ENCODE measurements at places on chromosomes 7 and 10.

DNA sequence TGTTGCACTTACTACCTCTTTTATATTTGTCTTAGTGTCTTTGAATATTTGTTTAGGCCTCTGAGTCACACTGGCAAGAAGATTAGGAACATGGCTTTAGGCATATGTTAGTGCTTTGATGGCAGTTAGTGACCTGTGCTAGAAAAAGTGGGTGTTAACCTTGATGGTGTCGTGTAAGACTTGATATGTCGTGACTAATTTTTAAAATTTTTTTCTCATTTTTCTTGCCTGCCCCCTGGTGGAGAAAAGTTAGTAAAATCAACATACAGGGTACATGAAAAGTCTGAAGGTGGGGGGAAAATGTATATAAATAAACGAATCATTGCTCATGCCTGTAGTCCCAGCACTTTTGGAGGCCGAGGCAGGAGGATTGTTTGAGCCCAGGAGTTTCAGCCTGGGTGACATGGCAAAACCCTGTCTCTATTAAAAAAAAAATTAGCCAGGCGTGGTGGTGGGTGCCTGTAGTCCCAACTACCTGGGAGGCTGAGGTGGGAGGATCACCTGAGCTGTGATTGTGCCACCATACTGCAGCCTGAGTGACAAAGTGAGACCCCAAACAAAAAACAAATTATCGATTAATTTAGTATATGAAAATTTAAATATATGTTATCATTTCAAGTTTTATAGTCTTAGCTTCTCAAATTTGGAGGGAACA, 44.6 kb downstream of the TAX1BP1 start:
- H3K36me3 ChIP-seq, result no peaks in the 10 kb centered on the region
- no peaks in the 10 kb centered on the region for H3K4me1 ChIP-seq
- H3K27me3 ChIP-seq, result no peaks in the 10 kb centered on the region

GRCh38 chr7:92268921-92269320, 23.1 kb downstream of the ANKIB1 start:
- H3K36me3 ChIP-seq, result no peaks in the 10 kb centered on the region
- no peak for DNase-seq
- no peak overlapping the region for H3K4me3 ChIP-seq
- H3K27me3 ChIP-seq, result no peaks in the 10 kb centered on the region
- no peak overlapping the region for H3K27ac ChIP-seq

- H3K4me3 ChIP-seq, result no peak overlapping the region
- H3K36me3 ChIP-seq, result no peaks in the 10 kb centered on the region
- no peaks in the 10 kb centered on the region for H3K27me3 ChIP-seq
- no peak for DNase-seq
- no peak overlapping the region for H3K27ac ChIP-seq
These were observed 78.1 kb upstream of the TMEM196 start for GRCh38 chr7:19851504-19851903.

DNA sequence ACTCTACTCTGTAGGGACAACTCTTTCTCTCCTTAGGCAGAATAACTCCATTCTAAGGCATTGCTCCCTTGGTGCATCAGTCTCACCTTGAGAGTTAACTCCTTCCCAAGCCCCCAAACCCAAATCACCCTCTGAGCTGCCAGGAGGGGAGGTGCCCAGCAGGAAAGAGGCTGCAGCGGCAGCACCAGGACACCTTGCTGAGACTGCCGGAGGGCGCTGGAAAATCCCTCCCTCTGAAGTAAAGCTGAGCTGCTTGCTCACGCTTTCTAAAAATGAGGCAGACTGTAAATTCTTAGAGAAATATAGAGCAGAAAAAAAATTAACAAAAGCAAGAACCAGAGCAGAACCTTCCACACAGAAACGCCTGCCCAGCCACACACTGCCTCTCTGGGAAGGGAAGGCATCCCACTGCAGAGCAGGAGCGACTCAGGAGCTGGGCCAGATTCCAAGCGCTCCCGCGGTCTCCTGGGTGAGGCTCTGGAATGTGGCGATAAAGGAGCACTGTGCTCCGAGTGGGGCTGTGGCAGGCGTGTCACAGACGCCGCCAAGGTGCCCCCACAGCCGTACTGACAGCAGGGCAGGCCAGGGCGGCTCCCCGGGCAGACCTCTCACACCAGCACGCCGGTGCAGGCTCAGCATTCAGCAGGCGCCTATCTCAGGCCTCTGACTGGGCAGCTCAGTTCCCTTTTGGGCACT, 202.1 kb downstream of the TNS3 start:
- no peaks in the 10 kb centered on the region for H3K27me3 ChIP-seq
- peak overlapping the region; percentile 2 for H3K4me3 ChIP-seq
- peaks cover 22% of the 10 kb centered on the region for H3K4me1 ChIP-seq
- no peaks in the 10 kb centered on the region for H3K36me3 ChIP-seq

- H3K4me1 ChIP-seq, result no peaks in the 10 kb centered on the region
- H3K27ac ChIP-seq, result no peak overlapping the region
- DNase-seq, result no peak
- no peaks in the 10 kb centered on the region for H3K27me3 ChIP-seq
These were observed 7.2 kb downstream of the RBM20 start for GRCh38 chr10:110651044-110651958.

- no peak overlapping the region for H3K27ac ChIP-seq
- H3K4me3 ChIP-seq, result no peak overlapping the region
- H3K36me3 ChIP-seq, result no peaks in the 10 kb centered on the region
- H3K27me3 ChIP-seq, result no peaks in the 10 kb centered on the region
- H3K4me1 ChIP-seq, result no peaks in the 10 kb centered on the region
- no peak for DNase-seq
These were observed 8.3 kb upstream of the MET start for GRCh38 chr7:116663744-116664143.

DNA sequence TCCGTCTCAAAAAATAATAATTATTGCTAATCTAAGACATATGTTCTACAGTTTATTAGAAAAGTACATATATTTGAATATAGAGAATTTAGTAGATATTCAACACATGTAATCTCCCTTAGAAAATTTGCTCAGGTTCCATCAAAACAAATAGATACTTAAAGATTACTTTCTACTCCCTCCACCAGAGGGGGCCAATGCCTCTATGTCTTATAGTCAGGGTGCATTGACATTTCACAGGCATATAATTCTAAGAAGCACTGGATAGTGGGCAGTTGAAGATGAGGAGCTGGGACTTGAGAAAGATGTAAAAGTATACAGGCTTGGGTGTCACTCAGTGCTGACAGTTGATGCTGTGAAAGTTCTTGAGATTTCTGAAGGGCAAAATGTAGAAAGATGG, 301.6 kb upstream of the HPS1 start:
- no peaks in the 10 kb centered on the region for H3K36me3 ChIP-seq
- no peak for DNase-seq
- H3K4me3 ChIP-seq, result no peak overlapping the region
- H3K4me1 ChIP-seq, result no peaks in the 10 kb centered on the region
- no peaks in the 10 kb centered on the region for H3K27me3 ChIP-seq

- no peak overlapping the region for H3K4me3 ChIP-seq
- H3K36me3 ChIP-seq, result no peaks in the 10 kb centered on the region
- H3K27ac ChIP-seq, result no peak overlapping the region
- H3K4me1 ChIP-seq, result no peaks in the 10 kb centered on the region
- peak; percentile 55 for DNase-seq
- no peaks in the 10 kb centered on the region for H3K27me3 ChIP-seq
These were observed 55.6 kb upstream of the SHH start for GRCh38 chr7:155867734-155868400.

DNA sequence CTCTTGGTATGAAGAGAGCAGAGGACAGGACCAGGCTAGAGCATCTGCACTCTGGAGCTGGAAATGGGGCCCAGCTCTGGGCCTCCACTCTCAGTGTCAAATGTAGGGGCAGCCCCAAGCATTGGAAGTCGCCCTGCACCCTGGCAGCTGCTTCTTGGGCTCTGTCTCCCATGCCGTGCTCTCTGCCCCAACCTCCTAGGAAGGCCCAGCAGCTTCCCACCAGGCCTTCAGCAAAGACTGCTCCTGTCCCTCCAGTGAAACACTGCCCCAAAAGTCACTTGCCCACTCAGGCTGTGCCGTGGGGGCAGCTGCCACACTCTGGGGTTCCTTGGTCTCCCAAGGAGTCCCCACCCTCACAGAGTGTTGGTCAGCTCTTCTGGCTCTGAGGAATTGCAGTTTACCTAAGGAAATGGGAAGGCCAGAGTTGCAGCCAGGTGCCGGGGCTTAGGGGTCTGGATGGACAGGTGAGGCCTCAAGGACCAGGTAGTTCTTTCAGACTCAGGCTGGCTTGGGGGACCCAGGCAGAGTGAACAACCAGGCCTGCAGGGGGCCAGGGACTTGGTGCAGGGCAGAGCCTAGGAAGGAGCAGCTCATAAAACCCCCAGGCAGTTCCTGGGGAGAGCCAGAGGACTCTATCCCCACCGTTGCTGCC, 9.4 kb upstream of the OPN4 start:
- DNase-seq, result no peak
- H3K27ac ChIP-seq, result no peak overlapping the region
- H3K4me3 ChIP-seq, result no peak overlapping the region
- no peaks in the 10 kb centered on the region for H3K27me3 ChIP-seq
- H3K36me3 ChIP-seq, result no peaks in the 10 kb centered on the region

GRCh38 chr10:89705466-89705865, 4.1 kb downstream of the KIF20B start:
- H3K36me3 ChIP-seq, result no peaks in the 10 kb centered on the region
- no peak overlapping the region for H3K27ac ChIP-seq
- DNase-seq, result no peak
- no peak overlapping the region for H3K4me3 ChIP-seq

DNA sequence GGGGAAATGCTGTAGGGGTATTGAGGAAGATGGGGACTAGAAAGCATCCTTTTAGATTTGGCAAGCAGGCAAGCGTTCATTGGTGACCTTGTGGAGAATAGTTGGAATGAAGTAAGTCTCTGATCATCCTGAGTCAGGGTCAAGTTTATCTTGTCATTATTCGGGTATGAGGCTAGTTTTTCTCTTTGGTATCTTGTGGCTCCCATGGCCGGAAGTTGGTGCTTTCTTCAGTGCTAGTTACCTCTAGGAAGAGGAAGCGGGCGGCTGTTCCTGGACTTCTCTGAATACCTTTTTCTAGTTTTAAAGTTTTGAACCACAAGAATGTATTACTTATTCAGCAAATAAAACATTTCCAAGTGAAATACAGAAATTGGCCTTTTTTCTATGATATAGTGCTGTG, 9.2 kb downstream of the CREM start:
- H3K4me3 ChIP-seq, result no peak overlapping the region
- H3K27ac ChIP-seq, result no peak overlapping the region
- H3K27me3 ChIP-seq, result no peaks in the 10 kb centered on the region
- H3K36me3 ChIP-seq, result no peaks in the 10 kb centered on the region
- DNase-seq, result no peak

GRCh38 chr7:1187127-1187526, 27.1 kb upstream of the ZFAND2A start:
- H3K27me3 ChIP-seq, result no peaks in the 10 kb centered on the region
- no peaks in the 10 kb centered on the region for H3K4me1 ChIP-seq
- DNase-seq, result no peak
- H3K36me3 ChIP-seq, result no peaks in the 10 kb centered on the region
- no peak overlapping the region for H3K27ac ChIP-seq

DNA sequence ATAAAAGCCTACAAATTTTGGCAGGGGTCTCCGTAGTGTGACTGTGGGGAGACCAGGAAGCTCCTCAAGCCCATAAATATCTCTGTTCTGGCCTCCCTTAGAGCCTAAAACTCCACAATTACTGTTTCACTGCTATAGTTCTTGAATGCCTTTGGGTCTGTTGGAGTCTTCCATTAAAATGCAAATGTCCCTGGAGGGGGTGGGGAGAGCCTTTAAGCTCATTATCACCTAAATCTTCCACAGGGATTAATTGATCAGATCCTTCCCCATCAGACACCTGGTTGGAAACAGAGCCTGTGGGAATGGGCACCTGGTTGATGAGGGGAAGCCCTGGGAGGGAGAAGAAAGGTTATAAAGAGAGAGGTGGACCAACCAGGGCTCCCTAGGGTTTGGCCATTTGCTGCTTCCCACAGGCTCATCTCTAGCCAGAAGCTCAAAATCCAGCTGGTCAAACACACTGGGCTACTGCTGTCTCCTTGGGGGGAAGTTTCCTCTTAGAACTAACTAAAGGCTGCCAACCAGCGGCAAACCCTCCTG, 718.2 kb downstream of the LRMDA start:
- no peak overlapping the region for H3K4me3 ChIP-seq
- H3K27ac ChIP-seq, result no peak overlapping the region
- no peak for DNase-seq
- H3K36me3 ChIP-seq, result no peaks in the 10 kb centered on the region
- H3K4me1 ChIP-seq, result no peaks in the 10 kb centered on the region

DNA sequence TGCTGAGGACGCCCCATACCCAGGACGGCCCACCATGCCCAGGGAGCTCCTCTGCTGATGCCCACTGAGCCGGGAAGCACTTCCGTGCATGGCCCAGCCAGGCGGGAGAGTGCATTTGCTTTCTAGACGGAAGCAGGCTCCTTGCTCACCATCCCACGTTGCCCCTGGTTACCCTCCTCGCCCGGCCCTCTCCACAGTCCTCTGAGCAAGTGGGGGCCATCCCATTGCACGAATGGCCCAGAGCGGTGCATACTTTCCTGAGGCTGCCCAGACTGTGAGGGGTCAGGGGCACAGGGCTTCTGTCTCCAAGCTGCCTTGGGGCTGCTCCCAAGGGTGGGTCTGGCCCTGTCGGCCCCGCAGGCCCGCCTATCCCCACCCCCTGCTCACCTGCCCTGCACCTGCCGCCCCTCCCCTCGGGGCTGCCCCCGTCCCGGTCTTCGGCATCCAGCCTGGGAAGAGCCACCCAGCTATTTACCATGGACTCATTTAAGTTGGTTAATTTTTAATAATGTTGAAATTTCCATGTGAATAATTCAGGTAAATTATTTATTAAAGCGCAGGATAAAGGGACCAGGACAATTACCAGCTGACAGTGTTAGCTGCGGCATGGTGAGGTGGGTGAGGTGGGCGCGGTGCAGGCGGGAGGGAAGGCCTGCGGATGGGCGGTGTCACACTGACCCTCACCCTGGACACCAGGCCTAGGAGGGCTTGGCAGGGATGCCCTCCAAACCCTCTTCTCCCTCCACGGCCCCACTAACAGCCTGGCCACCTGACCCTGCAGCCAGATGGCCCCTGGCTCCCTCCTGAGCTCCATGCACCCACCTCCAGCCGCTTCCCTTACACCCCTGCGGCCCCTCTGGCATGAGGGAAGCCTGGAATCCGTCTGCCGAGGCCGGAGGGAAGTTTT, 104.4 kb downstream of the MICALL2 start:
- no peak overlapping the region for H3K27ac ChIP-seq
- H3K4me1 ChIP-seq, result no peaks in the 10 kb centered on the region
- no peak overlapping the region for H3K4me3 ChIP-seq
- no peak for DNase-seq

GRCh38 chr10:51074238-51075028, at the start of gene PRKG1:
Gene PRKG1 (plus strand): TSS chr10:51074487.
- peak within 1 kb of the TSS; percentile 91 for H3K27ac ChIP-seq
- H3K27me3 ChIP-seq, result no peaks in the 10 kb centered on the region
- no peaks in the 10 kb centered on the region for H3K36me3 ChIP-seq
- peak within 1 kb of the TSS; percentile 76 for H3K4me3 ChIP-seq

GRCh38 chr7:51068401-51068800, 248.2 kb downstream of the COBL start:
- H3K27me3 ChIP-seq, result no peaks in the 10 kb centered on the region
- no peak for DNase-seq
- no peak overlapping the region for H3K4me3 ChIP-seq
- no peak overlapping the region for H3K27ac ChIP-seq
- H3K36me3 ChIP-seq, result no peaks in the 10 kb centered on the region

Measured in vagina (tissue), 2 donors.